ENCODE measurements at places on chromosomes 5 and 9.

GRCh38 chr5:81895307-81895706 lies 76.5 kb upstream of the ATG10 start:
- DNase-seq = no peak

- no peak for DNase-seq
Measured at GRCh38 chr5:148696187-148697036, 42.1 kb upstream of the HTR4 start.

- no peak for DNase-seq
Measured at GRCh38 chr5:145588113-145588512, 247.0 kb downstream of the PRELID2 start.

DNA sequence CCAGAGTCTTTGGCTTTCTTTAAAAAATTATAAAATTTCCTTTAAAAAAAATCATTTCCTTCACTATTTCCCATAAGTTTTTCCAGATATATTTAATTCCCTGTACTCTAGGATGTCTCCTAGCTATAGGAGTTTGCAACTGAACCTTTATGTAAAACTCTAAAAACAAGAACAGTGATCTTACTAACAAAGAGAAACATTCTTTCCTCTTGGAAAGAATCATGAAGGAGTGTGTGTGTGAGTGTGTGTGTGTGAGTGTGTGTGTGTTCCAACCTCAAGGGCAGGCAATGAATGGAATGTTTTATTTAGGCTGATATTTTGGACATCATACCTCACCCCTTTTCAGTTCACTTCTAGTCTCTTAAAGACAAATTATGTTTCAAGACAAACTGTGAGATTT lies 309.2 kb downstream of the CEMIP2 start:
- no peak for DNase-seq

DNA sequence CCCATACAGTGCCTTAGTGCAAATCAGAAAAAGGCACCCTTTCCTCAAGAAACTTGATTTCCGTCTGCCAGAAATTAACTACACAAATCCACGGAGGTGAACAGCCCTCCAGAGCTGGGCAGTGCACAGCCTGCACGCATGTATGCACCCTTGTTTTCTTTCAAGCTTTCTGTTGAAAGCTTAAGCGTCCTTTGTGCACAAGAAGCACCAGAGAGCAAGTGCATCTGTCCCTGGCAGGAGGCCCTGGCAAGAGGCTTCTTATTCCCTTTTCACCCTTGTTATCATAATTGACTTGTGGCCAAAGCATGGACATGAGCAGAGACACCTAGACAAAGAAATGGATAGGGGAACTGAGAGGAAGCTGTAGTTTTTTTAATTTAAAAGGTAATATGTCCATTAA lies 47.4 kb upstream of the ATG10 start:
- no peak for DNase-seq

DNA sequence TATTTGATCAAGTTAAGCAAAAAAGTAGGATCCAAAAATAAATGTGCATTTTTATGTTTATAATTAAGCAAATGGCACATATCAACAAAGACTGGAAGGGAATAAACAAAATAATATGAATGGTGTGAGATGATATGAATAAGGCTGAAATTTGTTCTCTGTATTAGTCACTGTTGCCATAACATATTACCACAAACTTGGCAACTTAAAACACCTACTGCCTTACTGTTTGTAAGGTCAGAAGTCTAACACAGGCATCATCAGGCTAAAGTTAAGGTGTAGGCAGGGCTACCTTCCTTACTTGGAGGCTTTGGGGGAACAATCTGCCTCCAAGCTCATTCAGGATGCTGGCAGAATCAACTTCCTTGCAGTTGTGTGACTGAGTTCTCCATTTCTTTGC lies 19.3 kb downstream of the PGGT1B start:
- DNase-seq = no peak

GRCh38 chr9:69445251-69445650 lies 120.2 kb downstream of the ENTREP1 start:
- no peak for DNase-seq

GRCh38 chr5:149448831-149449714 lies 70.0 kb upstream of the IL17B start:
- no peak for DNase-seq

GRCh38 chr5:64229163-64229774 lies 63.6 kb downstream of the RNF180 start:
- DNase-seq = no peak

GRCh38 chr5:167945542-167946384 lies 345.7 kb upstream of the WWC1 start:
- DNase-seq = no peak

DNA sequence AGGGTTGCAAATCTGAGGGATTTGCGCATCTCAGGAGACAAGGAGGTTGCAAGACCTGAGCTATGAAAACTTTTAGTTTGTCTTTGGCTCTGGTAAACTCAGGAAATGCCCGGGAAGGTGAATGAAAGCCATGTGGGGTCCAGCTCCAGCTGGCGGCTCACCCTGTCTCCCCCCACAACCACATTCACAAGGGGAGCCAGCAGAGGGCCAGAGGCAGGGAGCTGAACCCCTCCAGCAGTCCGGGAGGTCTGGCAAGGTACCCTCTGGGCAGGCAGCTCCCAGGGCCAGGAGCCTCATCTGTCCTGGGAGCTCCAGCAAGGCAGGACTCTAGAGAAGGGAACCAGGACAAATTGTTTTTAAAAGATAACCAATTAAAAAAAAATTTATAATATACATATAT lies 2.5 kb upstream of the FGFR4 start:
- DNase-seq = no peak

All from activated CD8-positive, alpha-beta memory T cell treated with anti-CD3 and anti-CD28 coated beads, Interleukin-2, amount 50 U/mL, for 48 hours (primary cell).